ENCODE measurements at places on chromosomes 7 and 10. TPM values are rescaled to one million over a fixed set of nuclear protein-coding genes. Genes with fewer than 3 reads are reported as not detected.

Gene ELN
- total RNA-seq: 70.1 TPM

Gene OR2A42
- total RNA-seq: not detected

DNA sequence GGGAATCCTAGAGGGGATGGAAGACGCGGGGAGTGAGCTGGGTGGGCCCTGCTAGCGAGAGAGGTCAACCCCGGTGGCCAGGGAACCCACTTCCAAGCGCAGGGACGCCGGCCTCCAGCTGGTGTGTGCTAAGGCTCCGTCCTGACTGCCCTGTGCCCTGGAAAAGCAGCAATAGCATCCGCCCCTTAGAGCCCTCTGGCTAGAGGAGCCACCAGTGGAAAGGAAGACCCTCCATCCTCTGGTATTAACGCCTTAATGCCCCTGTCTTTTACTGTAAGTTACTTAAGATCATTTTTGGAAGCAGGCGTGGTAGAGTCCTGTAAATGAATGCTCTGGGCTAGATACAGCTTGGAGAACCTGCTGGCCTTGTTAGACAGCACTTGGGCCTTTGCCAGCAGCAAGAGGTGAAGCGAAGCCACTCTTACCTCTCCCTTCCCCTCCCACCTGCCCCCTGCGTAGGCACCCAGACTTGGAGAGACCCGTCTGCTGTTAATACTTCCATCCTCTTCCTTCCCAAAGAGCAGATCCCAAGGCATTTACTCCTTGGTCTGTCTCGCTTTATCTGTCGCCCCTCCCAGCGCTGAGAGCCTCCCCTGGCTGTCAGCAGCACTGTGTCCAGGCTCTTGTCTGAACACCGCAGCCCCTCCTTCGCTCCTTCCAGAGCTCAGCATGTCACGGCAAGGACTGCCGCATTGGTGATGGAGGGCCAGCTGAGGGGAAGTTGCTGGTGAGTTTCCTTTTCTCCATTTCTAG lies 4.6 kb downstream of the REPIN1 start:
- no peak for DNase-seq

Gene PRKRIP1
- 62.1 TPM for total RNA-seq
